Cerebellar nuclear complex (tissue), 1 donor: ENCODE measurements at places on chromosomes 4 and X.

- no peak for DNase-seq
Observed at GRCh38 chr4:182537031-182537795, 294.0 kb downstream of the TENM3 start.

- no peak for DNase-seq
Observed at GRCh38 chrX:56281789-56282188, 49.6 kb downstream of the KLF8 start.

- no peak for DNase-seq
Observed at GRCh38 chr4:78311306-78311705, 240.3 kb upstream of the ANXA3 start.

DNA sequence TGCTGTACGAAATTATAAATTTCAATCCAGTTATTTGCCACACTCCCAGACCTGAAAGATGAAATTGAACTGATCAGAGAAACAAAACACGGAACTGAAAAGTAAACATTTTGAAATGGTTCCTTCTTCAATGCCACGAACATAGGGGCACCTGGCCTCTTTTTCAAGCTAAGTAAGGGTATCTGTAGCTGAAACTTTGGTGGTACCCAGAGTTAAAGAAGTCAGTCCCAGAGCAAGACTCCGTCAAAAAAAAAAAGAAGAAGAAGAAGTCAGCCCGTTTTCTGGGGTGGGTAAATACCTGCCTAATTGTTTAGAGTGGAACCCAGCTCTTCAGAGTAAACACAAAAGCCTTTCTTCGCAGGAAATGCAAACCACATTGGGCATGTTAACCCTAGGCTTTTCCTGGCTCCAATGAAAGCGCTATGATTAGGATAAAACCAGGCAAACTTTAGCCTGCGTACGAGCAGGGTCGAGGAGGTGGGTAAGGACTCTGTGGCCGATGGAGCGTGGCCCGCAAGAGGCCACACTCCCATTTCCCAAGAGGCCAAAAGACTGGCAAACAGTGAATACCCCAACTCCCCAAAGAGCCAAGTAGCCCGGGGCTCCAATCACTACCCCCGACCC, 1.3 kb downstream of the ANTXR2 start:
- no peak for DNase-seq

GRCh38 chrX:100672966-100673365, 29.0 kb downstream of the SRPX2 start:
- no peak for DNase-seq

DNA sequence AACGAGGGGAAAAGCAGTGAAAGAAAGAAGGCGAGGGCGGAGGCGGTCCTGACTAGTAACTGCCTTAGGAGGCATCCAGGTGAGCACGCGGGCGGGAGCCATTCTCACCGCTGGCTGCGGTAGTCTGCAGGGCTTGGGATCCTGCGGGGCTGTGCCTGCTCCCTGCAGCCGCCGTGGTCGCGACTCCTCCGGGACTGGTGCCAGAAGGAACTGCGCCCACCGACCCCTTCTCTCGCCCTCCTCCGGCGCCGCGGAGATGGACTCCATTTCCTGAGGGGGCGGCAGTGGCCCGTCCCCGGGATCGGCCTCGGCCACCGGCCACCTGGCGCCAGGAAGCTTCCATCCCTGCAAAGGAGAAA, 543 bp downstream of the NFXL1 start:
- no peak for DNase-seq

DNA sequence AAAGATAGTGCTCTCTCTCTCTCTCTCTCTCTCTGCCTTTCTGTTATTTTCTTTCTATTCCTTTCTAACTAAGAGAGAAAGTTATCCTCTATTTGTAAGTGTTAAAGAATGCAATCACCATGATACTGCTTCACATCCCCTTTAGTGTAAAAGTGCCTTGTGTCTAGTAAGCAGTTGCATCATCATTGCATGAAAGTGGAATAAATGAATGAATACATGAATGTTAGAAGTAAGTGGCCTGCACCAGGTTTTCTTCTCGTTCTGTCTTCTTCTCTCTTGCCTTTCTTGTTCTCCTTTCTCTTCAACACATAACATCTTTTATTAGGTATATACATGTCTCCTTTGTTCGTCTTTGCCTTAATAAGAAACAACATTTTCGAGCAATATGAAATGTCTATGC, 35.2 kb downstream of the TRIM2 start:
- DNase-seq: no peak

DNA sequence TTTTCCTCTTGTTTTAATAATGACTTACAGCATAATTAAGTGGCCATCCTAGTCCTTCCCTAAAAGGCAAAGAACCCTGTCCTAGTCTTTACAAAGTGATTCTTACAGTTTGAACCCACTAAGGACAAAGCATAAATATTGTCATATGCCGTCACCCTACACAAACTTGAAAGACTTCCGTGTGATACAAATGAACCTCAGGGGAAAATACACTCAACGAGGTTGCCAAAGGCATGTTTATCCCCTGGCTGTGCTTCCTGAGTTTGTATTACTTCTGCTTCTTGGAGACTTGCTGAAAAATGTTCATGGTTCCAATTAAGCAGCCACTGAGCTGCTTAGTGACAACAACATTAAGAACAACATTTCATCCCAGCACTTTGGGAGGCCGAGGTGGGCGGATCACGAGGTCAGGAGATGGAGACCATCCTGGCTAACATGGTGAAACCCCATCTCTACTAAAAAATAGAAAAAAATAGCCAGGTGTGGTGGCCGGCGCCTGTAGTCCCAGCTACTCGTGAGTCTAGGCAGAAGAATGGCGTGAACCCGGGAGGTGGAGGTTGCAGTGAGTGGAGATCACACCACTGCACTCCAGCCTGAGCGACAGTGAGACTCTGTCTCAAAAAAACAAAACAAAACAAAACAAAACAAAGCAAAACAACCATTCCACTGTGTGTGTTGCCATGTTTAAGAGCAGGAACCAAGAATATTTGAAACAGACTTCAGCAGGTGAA, 16.2 kb downstream of the RASSF6 start:
- DNase-seq: no peak

DNA sequence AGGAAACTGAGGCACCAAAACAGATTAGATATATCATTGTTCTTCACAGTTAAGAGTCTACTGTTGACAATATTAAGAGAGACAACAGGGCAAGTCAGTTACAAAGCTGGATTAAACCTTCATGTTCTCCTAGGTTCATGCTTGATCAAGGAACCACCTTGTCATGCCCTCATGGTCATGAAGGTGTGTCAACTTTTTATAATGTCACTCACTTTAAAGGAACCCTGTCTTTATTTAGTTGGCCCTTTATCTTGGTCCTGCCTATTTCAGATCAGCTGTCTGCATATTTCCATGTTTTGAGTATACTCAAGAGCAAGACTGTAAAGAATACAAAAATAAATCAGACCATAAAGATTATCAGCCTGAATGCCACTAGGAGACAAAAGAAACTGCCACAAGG, 140.2 kb upstream of the FAM241A start:
- DNase-seq: no peak

- DNase-seq: no peak
Observed at GRCh38 chr4:61401771-61402170, 201.6 kb downstream of the ADGRL3 start.

GRCh38 chr4:4866124-4866865, 6.8 kb downstream of the MSX1 start:
- DNase-seq: no peak

DNA sequence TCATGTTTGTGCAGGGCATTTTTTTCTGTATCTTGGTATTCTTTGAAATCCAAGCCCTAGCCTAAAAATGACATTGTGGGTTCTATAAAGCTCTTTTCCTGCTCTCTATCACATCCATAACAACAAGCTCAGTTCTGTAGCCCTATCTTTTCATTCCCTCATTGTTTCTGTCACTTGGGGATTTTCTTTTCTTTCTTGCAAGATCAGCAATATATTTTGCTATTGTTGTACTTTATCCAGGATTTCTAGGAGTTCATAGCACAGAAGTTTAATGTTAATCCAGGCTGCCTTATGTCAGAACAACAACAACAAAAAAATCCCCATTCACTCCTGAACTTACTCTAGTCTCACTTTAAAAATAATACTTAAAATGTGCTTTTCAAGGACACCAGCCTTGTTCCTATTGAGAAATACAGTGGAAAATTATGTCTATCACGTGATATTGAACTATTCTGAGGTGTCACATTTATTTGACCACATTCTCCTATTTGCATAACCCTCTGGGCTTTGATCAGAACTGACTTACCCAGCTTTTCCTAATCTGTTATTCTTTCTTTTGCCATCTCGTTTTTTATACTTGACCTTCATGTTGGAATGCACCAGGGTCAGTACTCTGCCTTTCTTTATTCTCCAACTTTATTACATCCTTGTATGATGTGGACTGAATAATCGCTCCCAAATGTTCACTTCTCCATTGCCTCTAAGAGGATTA, 112.8 kb downstream of the MAGEB5 start:
- DNase-seq: no peak

DNA sequence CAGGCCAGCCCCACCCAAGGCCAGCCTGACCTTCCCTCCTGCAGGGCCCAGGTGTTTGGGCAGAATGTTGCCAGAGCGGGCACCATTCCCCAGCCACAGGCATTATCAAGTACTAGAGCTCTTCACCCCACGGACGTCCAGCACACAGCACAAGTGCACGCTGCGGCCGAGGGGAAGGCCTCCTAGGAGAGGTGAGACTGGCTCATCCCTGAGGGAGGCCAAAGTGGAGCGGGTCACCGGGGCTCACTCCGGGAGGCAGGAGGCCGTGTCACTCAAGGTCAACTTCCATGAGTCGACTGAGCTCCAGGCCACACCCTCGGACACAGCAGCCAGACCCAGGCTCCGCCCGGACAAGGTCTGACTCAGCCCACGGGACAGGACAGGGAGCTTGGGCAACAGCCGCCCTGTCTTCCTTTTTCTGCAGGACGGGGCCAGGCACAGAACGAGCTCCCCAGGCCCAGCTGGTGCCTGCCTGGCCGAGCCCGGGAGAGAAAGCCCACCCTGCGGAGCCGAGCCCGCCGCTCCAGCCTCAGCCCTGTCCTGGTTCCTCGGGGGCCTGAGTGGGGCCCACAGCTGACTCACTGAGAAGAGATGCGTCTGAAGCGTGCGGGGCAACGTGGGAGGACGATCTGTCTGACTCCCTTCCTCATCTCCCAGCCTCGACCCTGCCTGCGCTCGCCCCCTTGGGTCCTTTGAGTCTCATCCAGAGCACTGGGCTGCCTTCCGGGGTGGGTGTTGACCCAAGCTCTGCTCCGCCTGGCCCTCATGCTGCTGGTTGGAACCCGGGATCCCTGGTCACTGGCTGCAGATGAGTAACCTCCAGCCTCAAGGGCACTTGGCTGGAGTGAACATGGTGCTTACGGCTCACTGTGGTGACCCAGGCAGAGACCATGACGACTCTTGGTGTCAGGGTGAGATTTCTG, 1.6 kb downstream of the SLC49A3 start:
- DNase-seq: no peak

DNA sequence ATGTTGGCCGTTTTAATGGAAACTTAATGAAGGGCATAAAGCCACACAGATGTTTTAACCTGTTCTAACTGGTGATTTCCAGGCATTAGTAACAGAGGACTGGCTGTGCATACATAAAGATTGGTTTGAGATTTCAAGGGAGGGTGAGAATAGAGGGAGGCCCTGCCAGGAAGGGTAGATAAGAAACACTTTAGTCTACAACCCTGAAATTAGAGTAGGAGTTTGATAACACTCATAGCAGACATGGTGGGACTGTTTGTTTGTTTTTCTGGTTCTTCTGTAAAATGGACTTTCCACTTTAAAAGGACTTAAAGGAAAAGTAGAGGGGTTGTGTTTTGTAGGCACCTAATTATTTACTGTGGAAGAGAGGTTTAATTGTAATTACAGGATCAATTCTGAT, 16.2 kb downstream of the SLC4A4 start:
- DNase-seq: no peak

DNA sequence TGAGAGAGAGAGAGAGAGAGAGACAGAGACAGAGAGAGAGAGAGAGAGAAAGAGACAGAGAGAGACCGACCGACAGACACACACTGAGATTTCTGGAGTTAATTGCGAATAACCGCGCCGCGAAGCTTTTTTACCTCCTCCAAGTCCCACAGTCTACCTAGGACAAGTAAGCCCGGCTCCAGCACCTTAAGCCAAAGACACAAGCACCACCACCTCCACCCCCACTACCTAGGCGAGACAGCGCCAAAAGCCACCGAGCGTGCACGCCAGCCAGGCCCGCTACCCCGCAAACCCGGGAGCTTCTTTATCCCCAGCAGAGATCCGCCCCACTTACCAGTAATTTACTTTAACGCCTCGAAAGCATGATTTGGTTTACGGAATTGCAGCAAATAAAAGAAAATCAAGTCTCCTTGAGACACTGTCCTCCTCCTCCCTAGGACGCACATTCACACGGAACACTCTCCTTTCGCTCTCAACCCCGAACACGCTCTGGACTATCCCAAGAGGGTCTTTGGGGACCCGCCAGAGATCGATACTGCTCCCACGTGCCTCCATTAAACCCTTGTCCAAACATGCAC, 649.6 kb upstream of the DIPK2B start:
- DNase-seq: no peak

DNA sequence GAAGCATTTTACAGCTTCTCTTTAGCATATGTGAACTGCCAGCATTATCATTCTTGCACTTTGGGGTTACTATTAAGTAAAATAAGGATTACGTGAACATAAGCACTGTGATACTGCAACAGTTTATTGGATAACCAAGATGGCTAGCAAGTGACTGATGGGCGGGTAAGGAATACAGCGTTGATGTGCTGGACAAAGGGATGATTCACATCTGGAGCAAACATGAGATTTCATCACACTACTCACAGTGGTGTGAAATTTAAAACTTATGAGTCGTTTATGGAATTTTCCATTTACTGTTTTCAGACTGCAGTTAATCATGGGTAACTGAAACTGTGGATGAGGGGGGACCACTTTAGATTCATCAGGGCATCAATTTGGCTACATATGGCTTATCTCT, 16.0 kb downstream of the NBDY start:
- DNase-seq: no peak

DNA sequence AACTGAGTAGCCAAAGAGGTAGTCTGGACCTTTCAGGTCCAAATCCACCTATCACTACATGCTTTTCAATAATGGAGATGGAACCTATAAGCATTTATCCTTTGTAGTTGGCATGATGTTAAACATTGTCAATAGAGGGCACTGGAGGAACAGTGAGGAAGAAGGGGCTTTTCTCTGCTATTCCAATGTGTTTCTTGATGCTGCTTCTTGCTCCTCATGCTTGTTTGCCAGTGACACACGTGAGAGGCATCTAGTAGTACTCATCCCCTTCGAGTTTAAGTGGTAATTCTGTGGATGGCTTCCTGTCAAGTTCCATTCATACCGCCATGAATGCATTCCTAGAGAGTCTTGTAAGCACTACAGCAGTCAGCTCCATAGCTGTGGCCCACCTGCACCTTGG, 84.0 kb downstream of the NAA11 start:
- no peak for DNase-seq

GRCh38 chr4:99652596-99653436, 4.8 kb downstream of the C4orf54 start:
- DNase-seq: no peak
